ENCODE measurements at places on chromosomes 12 and 14.

DNA sequence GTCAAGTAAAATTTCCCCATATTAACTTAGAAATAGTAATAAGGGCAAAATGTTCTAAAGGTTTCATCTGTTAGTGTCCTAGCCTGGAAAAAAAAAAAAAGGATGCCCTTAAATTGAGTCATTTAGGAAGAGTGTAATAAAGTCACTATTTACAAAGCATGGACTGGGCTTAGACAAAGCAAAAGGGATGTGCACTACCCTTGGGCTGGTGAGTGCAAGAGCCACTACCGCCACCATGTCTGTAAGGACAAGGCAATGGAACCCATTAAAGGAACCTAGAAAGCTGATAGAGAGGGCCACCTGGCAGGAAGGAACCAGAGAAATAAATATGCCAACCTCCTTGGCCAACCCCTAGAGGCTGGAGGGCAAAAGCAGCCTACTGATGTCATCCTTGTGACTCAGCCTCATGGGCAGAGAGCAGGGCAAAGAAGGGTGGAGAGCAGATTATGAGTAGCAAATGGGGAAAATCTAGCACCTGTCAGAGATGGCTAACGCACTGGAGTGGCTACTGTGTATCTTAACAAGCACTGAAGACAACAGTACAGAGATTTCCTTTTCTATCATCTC is 59.5 kb upstream of the FUT8 start:
- no peak for DNase-seq

- no peak for DNase-seq
These were observed 642.7 kb downstream of the DIO2 start for GRCh38 chr14:79568594-79568993.

GRCh38 chr12:27330846-27331245 is 1.8 kb upstream of the BMAL2 start:
- DNase-seq, result no peak

GRCh38 chr12:118536306-118536906 is 160.1 kb downstream of the SUDS3 start:
- no peak for DNase-seq

- no peak for DNase-seq
These were observed 114.5 kb downstream of the CMAS start for GRCh38 chr12:22160396-22161003.

DNA sequence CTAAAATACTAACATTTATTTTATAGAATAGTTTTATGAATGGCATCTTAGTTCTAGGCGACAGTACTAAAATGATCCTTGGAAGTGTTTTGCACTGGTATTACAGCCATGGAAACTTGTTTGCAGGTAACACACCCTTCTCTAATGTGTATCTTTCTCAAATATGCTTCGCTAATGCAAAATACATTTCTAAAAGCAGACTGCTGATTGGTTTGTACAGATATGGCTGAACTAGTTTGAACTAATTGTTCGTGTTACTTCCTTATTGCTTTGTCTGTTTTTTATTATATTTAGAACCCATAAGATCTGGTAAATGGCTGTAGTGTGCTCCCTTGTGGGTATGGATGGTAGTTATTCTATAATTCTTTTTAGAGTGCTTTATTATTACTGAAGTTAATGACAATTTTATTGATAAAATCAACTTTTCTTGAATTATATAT is 53.0 kb downstream of the ATF7IP start:
- DNase-seq, result no peak

DNA sequence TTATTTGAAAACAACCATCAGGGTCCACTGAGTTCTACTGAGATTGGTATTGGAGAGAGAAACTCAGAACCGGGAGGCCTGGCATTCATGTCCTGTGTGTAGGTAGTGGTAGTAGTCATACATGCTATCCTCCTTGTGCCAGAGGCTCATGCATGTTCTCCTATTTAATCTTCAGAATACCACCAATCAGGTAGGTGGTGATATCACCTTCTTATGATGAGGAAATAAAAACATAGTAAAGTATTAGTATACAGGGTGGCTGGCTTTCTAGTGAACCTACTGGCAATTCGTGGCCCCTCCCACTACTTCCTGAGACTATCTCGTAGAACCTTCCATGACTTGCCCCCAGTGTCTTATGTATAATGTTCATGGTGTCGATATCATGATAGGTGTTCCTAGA is 40.5 kb upstream of the EID3 start:
- no peak for DNase-seq

- peak; percentile 71 for DNase-seq
These were observed 341 bp downstream of the ZNF10 start for GRCh38 chr12:133130808-133131128.

DNA sequence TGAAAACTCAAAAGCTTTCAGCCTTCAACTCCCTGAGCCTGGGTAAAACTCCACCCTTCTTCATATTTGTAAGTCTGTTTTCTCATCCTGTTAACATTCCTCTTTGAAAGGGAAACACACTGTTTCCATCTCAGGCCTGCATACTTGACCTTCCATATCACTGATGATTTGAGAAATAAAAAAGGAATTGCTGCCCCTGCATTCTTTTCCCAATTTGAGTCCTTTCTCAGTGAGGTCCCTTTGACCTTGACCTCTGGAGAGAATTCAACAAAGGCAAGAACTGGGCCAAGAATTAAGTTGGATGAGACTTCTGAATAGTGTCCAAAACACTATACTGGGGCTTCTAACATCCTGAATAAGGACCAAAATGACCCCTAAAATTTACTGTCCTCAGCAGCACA is 108.0 kb downstream of the AEBP2 start:
- no peak for DNase-seq

GRCh38 chr12:102763471-102763870 is 153.6 kb downstream of the PAH start:
- no peak for DNase-seq

GRCh38 chr12:120462099-120462640 is 7.4 kb downstream of the SRSF9 start:
- no peak for DNase-seq

- DNase-seq, result no peak
These were observed 11.8 kb downstream of the USP30 start for GRCh38 chr12:109064143-109064542.

GRCh38 chr12:124680863-124681778 is 113.7 kb upstream of the NCOR2 start:
- no peak for DNase-seq
